ENCODE measurements at places on chromosomes 13 and 19.

DNA sequence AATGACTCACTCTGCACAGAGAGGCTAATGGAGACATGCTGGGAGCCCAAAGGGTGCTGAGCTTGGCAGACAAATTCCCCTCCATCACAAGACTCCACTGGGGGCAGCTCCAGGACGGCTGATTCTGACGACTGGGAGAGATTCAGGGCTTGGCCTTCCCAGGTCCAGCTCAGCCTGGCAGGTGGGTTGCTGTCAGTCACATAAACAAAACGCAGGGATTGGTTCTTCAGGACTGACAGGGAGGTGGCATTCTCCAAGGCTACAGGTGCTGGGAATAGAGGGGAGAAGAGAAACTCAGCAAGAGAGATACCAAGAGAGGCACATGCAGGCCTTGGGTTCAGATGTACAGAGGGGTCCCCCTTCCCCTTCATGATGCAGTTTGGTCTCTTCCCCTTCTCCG lies 10.7 kb upstream of the ZNF175 start:
- DNase-seq, result no peak

DNA sequence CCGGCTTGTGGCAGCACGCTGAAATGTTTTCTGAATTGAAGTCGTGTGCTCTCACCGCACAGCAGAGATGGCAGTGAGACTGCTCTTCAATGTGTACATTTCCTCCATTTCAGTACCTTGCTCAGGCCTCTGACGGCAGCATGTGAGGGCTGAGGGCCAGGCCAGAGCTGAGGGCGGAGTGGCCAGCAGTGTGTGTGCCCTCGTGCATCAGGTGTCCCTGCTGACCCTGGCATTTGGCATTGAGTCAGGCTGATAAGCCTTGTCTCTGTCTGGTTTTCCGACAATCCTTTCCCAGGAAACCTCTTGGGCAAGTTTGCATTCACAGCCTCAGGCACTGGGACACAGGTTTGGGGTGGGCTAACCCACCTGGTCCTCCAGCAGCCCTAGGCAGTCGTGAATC lies 62.3 kb downstream of the EFNB2 start:
- no peak for DNase-seq

DNA sequence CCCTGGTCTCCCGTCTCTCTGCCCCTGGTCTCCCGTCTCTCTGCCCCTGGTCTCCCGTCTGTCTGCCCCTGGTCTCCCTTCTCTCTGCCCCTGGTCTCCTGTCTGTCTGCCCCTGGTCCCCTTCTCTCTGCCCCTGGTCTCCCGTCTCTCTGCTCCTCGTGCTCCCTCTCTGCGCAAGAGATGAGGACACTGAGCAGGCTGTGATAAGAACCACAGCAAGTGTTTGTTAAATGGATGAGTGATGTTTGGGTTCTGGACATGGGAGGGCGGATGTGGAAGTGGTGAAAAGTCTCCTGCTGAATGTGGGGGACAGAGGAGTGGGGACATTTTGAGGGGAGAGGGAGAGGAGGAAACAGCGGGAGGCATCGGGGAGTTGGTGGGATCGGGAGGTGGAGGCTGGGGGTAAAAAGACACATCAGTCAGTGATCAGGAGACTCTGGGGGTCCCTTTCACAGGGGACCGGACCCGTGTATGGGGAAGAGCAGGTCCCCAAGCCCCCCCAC lies 8.0 kb downstream of the NPAS1 start:
- DNase-seq, result no peak

- DNase-seq, result no peak
Measured at GRCh38 chr13:77040835-77041234, 13.9 kb upstream of the FBXL3 start.

- no peak for DNase-seq
Measured at GRCh38 chr13:64164435-64164834, 2748.8 kb upstream of the PCDH20 start.

- DNase-seq, result peak; percentile 28
Measured at GRCh38 chr19:5953680-5954213, 24.2 kb downstream of the RANBP3 start.

DNA sequence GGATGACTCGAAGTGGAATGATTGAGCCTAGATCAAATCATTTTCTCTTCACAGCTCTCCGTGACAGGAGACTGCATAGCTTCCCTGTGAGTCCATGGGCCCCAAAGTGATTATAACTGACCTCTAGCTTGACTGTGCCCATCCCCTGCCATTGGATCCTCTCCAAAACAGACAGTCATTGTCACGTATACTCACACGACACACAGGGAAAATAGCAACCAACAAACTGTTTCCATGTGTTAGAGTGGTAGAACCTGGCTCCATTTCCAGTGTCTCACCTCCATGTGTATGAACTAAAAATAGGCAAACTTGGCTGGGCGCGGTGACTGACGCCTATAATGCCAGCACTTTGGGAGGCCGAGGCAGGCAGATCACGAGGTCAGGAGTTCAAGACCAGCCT lies 48.8 kb upstream of the NPAS1 start:
- DNase-seq, result no peak

DNA sequence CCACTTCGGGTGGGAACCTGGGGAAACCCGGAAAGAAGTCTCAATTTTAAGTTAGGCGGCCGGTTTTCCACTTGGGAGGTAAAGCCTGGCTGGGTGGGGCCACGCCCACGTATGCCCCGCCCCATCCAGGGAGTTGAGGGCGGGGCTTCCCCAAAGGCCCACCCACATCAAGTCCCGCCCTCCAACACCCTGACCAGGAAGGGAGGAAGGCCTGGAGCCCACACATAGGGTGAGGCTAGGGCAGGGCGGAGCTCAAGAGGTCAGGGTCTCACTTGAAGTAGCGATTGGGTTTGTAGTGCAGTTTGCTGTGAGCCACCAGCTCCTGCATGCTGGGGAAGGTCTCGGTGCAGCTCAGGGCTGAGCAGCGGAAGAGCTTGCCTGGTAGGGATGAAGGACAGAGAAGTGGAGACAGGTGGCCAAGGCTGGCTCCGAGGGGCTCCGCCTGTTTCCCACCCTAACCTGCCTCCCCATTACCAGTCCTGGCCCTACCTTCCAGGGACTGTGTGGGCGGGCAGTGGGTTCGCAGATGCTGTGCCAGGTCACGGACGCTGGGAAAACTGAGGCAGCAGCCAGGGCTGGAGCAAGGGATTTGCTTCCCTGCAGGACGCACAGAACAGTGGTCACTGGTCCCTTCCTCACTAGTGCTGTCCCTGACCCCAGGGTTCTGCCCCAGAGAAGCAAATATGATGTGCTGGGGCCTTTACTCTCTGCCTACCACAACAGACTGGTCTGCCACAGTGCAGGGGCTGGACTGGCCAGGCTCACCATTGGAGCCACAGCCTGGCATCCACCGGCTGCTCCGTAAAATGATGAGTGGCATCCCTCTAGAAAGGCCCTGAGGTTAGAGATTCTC lies 1.6 kb downstream of the ZNF414 start:
- DNase-seq, result no peak

DNA sequence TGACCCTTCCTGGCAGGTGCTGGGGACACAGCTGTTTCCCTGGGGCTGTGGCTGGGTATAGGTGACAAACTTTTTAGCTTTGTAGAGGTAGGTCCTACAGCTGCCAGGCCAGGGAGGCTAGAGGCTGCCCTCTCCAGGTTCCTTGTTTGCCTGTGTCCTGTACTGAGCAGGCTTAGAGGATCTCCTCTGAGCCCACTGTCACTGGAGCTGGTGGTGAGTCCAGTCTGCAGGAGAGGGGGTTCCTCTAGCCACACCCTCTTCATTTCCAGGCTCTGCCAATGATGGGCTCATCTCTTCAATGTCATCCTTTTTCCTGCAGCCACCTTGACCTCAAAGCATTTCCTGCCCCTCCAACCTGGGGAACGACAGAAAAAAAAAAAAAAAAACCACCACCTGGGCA lies 12.6 kb upstream of the RAB11B start:
- no peak for DNase-seq

GRCh38 chr19:11499890-11500420 lies 5.7 kb downstream of the ZNF653 start:
- no peak for DNase-seq

GRCh38 chr19:38024992-38025908 lies 118.2 kb downstream of the SIPA1L3 start:
- no peak for DNase-seq

- DNase-seq, result no peak
Measured at GRCh38 chr19:35119091-35119490, 3.5 kb downstream of the FXYD3 start.

GRCh38 chr19:42271861-42272534 lies 2.9 kb downstream of the CIC start:
- no peak for DNase-seq

DNA sequence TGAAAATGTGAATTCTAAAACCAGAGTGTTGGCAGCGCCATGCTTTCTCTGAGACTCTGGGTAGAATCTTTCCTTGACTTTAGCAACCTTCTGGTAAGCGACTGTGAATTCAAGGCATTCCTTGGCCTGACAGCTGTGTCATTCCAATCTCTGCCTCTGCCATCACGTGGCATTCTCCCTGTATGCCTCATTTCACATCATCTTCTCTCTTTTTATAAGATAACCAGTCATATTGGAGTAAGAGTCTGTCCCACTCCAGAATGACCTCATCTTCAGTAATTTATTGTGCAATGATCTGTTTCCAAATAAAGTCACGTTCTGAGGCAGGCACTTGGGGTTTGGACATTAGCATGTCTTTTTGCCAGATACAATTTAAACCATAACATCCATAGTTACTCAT lies 103.4 kb upstream of the POSTN start:
- no peak for DNase-seq

GRCh38 chr13:24443366-24443765 lies 69.2 kb downstream of the PARP4 start:
- no peak for DNase-seq

- DNase-seq, result no peak
Measured at GRCh38 chr19:55175117-55175867, 4.8 kb downstream of the SYT5 start.

DNA sequence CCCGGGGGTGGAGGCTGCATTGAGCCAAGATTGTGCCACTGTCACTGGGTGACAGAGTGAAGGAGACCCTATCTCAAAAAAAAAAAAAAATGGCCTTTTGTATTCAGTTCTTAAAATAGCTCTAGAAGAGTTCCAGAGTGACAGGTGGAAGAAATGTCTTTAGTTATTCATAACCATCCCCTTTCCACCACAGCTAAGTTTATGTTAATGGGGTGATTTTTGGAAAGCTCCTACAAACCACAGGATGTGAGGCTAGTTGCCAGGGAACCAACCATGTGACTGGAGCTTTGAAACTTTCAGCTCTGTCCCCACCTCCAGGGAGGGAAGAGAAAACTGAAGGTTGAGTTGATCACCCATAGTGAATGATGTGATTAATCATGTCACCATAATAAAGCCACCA lies 6.9 kb downstream of the ZNF490 start:
- DNase-seq, result peak; percentile 66

GRCh38 chr13:106919638-106920037 lies 351.7 kb upstream of the ARGLU1 start:
- DNase-seq, result no peak

- no peak for DNase-seq
Measured at GRCh38 chr13:62337109-62337880, 921.6 kb upstream of the PCDH20 start.

GRCh38 chr13:109415057-109415456 lies 371.3 kb downstream of the IRS2 start:
- DNase-seq, result no peak

GRCh38 chr13:80239571-80240255 lies 101.2 kb downstream of the SPRY2 start:
- no peak for DNase-seq

DNA sequence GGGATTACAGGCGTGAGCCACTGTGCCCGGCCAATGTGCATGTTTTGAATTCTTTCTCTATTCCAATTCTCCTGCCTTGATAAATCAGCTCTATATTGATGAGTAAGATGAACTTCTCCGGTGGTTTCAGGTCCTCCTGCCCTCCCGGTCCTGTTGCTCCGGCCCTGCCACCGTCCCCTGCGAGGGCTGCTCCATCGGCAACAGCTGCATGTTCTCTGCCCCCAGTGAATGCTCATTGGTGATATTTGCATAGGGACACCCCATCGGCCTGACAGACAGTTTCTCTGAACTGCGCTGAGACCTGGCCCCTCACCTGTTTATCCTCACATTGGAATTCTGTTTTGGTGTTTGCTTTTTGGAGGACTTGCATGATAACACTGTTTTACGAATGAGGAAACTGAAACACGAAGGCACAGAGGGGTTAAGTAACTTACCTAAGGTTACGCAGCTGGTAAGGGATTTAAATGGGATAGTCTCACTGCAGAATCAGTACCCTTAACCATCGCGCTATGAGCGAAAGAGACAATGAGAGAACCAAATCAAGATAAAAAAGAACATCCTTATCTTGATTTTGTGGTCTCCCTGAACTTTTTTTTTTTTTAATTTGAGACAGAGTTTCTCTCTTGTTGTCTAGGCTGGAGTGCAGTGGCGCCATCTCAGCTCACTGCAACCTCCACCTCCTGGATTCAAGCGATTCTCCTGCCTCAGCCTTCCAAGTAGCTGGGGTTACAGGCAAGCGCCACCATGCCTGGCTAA lies 32.2 kb downstream of the ZNF557 start:
- DNase-seq, result peak; percentile 55

GRCh38 chr19:29753934-29754305 lies 38.9 kb upstream of the C19orf12 start:
- DNase-seq, result no peak

GRCh38 chr19:44904426-44904994 lies 1.1 kb upstream of the APOE start:
- DNase-seq, result no peak

DNA sequence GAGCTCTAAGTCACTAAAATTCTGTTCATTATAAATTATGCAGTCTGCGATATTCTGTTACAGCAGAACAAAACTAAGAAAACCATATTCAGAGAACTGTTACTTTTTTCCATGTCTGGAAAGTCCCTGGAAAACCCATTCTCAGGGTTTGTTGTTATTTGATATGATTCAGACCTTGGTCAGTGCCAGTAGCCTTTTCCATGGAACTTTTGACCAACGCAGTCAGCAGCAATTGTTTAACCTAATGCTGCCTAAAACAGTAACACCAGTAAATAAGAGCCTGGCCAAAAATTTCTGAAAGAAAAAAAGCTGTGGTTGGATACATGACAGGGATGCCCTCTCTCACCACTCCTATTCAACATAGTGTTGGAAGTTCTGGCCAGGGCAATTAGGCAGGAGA lies 402.7 kb downstream of the TBC1D4 start:
- DNase-seq, result no peak

GRCh38 chr19:11044431-11044830 lies 44.8 kb upstream of the LDLR start:
- no peak for DNase-seq

DNA sequence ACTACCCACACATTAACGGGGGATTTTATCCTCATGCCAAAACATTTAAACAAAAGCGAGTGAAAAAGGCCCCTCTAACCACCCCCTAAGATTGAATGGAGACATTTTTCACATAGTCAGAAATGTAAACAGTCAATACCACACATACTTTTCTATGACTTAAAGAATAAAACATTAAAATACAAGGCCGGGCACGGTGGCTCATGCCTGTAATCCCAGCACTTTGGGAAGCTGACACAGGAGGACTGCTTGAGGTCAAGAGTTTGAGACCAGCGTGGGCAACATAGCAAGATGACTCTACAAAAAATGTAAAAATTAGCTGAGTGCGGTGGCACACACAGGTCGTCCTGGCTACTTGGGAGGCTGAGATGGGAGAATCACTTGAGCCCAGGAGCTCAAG lies 47.3 kb downstream of the MPHOSPH8 start:
- DNase-seq, result no peak
